NCI-H1048 (cell line): ENCODE measurements at places on chromosomes 16 and 17.

GRCh38 chr17:62652251-62653001, 25.0 kb downstream of the MRC2 start:
- DNase-seq, result no peak

GRCh38 chr17:79131274-79131635, 56.6 kb downstream of the ENGASE start:
- DNase-seq, result no peak

DNA sequence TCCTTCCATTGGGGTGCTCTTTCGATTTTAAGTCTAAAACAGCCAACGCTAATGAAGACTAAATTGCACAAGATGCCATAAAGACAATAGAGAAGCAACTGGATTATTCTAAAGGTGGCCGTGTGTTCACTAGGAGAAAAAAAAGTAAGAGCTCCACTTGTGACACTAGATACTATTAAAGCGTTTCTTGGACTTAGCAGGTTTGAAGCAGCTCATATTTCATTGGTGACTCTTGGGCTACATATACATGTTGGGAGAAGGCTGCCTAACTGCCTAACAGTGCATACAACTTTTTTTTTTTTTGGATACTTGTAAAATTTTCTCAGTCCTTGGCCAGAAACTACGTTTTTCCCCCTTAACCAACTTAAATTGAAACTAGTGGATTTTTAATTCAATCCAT, 111.8 kb upstream of the NOG start:
- no peak for DNase-seq

GRCh38 chr17:21513012-21513570, 136.9 kb downstream of the KCNJ12 start:
- peak; percentile 63 for DNase-seq

DNA sequence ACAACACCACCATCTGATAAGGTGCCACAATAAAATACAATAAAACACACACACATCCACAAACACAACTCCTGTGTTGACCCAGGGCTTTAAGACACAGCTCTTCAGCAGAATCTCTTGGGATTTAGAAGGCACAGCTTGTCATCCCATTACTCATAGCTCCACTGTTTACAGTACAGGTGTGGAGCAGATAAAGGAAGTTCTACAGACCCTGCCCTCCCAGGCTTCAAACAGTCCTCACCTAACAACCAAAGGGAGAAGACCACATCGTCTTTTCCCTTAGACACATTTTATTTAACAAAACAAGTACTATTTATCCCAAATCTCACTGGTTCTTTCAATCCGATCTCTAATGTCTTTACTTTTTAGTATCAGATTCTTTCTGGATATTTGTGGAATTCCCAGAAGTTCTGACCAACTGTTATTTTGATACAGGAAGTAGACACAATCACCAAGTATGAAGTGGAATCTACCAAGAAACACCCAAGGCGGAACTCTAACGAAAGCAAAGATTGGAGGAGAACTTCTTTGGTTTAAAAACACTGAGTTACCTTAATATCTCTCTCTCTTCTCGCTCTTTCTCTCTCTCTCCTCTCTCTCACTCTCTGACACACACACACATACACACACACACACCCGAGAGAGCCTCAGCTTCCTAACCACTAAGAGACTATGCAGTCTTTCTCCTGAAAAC, 46.1 kb downstream of the CYTH1 start:
- no peak for DNase-seq

- DNase-seq, result no peak
Observed at GRCh38 chr16:35585411-35585810, 2126.0 kb downstream of the TP53TG3F start.

DNA sequence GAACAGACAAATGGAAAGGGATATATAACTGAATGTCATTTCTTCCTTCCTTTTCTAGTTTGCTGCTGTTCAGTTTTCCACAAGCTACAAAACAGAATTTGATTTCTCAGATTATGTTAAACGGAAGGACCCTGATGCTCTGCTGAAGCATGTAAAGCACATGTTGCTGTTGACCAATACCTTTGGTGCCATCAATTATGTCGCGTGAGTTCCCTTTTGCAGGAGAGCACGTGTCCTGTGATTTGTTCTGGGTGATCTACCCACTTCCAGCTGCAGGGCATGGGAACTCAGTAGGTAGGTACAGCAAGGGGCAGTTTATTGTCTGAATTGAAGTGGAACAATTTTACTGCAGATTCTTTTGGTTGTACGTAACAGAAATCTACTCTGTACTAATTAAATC, 8.8 kb downstream of the ITGAL start:
- no peak for DNase-seq

DNA sequence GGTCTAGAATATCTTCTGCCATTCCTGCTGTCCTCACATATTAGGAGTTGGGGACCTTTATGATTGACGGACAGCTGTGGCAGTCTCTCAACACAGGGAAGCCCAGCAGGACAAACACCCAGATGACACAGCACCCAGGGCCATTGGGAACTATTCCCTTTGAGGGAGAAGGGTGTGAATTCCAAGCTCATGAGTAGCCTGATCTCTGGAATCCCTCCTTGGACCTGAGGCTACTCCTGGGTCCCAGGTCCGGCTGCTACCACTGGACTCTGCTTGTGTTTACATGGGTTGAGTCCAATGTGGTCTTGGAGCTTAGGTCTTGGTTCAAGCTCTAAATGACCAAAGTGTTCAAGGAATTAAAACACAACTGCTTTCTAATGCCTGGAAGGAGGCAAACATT, 78.9 kb downstream of the SLC6A2 start:
- no peak for DNase-seq

GRCh38 chr16:55809386-55809785, 23.5 kb downstream of the CES1 start:
- no peak for DNase-seq

- no peak for DNase-seq
Observed at GRCh38 chr17:28925912-28926365, 23.1 kb upstream of the DHRS13 start.

DNA sequence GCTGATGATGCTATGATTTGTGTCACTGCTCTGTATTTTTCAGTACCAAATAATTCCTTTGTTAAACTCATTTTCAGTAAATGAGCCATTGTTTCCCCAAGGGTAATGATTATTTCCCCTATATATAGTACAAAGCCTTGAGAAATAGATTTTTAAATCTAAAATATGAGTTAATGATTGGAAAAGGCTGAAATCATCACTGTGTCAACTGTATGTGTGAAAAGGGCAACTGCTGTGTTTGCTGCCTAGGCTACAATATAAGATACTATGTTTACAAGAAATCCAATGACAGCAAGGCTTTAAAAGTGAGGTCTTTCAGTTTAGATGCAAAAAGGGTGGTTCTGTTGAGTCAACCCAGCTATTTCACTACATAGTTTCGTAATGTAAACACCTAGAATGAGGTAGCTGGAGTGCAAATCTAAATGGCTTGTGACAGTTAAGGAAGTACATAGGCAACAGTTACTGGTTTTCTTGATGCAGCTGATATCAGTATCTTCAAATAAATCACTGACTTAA, 15.3 kb downstream of the NLK start:
- no peak for DNase-seq

- no peak for DNase-seq
Observed at GRCh38 chr16:49542946-49543630, 169.5 kb downstream of the C16orf78 start.

DNA sequence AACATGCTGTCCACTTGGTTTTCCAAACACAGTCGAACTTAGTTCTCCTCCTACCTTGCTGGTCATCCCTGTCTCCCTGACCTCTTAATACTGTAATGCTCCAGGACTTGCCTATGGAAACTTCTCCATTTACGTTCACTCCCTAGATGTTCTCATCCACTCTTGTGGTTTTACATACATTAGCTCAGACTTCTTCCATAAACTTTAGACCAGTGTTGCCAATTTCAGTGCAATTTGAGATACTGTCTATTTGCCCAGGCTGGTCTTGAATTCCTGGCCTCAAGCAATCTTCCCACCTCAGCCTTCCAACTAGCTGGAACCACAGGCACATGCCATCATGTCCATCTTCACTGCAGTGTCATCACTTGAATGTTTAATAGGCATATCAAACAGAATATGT, 1.5 kb downstream of the MATCAP1 start:
- DNase-seq, result no peak

DNA sequence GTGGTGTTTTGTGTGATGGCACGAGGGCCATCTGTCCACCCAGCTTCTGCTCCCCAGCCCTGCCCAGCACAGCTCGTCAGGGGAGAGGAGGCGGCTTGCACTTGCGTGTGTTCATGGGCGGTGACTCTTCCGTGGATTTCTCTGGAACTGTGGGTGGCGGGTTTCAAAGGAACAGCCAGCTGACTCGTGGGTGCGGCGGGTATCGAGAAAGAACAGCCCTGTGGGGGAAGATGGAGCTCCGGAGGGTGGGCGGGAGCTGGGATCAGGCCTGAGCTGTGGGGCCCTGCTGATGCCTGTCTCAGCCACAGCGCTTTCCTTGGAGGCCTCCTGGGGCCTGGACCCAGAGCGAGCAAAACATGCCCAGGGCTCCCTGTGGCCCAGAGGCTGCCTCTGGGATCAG, 13.2 kb downstream of the NAGPA start:
- no peak for DNase-seq

DNA sequence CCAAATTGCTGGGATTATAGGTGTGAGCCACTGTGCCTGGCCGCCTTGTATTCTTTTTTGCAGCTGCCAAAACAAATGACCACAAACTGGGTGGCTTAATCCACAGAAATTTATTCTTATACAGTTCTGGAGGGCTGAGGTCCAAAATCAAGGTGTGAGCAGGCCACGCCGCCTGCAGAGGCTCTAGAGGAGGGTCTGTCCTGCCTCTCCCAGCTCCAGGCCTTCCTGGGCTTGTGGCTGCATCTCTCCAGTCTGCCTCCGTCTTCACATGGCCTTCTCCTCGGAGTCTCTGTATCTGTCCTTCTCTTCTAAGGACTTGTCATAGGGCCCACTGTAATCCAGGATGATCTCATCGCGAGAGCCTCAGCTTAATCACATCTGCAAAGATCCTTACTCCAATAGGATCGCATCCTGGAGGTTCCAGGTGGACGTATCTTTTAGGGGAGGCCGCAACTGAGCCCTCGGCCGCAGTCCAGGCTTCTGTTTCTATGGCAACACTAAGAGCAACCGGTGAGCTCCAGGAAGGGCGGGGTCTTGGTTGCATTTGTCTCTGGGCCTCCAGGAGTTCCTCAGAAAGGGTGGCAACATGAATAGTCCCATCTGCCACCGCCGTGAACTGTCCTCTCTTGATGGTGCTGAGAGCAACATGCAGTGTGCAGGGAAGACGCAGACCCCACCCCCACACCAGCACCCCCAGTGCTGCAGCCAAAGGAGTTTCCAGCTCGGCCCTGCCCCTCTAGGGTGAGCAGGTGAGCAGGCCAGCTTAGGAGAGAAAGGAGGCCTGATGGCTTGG, 29.5 kb upstream of the CREBBP start:
- DNase-seq, result no peak

- no peak for DNase-seq
Observed at GRCh38 chr17:57954397-57955182, 622 bp downstream of the CUEDC1 start.

GRCh38 chr16:62342216-62342615, 306.0 kb upstream of the CDH8 start:
- DNase-seq, result no peak

DNA sequence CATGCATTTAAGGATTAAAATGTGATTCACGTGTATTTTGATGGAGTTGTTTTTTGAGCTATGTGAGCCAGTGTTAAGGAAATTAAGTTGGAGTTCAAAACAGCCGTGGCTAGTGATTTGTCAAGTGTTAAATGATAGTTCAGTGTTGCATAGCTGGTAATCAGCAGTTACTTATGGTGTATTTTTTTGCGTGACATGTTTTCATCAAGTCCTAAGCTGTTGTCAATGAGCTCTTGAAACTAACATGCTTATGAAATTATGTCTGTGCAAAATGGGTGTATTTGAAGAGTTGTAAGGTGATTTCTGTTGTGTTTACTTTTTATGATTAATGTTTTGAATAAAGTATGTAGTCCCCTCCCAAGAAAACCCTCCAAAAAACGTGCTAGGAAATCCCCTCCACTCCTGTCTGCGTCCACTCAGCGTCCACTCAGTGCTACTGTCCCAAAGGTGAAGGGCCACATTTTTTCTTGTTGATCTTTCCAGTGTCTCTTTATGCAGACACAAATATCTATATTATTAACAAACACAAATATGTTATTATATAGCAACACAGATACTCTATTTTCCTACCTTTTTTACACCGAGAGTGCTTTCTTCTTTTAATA, 30.0 kb downstream of the USP10 start:
- DNase-seq, result no peak

- no peak for DNase-seq
Observed at GRCh38 chr17:64231567-64232141, 31.4 kb downstream of the TEX2 start.

- no peak for DNase-seq
Observed at GRCh38 chr17:42399121-42399520, 10.9 kb upstream of the STAT3 start.

GRCh38 chr16:766820-767640, 6.5 kb downstream of the MSLN start:
- no peak for DNase-seq

- no peak for DNase-seq
Observed at GRCh38 chr16:58487566-58488351, 12.2 kb upstream of the NDRG4 start.

DNA sequence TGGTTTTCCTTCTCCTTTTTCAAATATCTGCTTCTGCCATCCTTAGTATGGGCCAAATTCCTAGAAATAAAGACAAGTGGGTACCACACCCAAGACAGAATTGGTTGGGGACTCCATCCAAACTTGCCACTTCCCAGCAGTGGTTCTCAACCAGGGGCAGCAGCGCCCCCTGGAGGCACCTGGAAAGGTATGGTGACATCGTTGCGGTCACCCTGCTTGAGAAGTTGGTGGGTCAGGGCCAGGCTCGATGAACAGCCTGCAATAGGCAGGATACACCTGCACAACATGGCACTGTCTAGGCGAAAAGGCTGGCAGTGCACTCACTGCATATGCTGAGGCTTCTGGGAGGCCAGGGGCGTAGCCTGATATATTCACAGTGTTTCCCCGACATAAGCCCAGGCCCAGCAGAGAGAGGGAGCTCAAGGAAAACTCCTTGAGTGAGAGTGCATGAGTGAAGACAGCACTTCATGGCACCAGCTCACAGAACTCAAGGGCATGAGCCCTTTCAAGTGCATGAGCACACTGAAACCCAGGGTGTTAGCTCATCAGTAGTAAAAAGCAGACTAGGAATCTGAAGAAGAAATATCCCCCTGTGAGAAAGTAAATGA, 57.7 kb downstream of the CMC2 start:
- DNase-seq, result peak; percentile 8

GRCh38 chr17:67403483-67403882, 26.4 kb downstream of the PITPNC1 start:
- no peak for DNase-seq

DNA sequence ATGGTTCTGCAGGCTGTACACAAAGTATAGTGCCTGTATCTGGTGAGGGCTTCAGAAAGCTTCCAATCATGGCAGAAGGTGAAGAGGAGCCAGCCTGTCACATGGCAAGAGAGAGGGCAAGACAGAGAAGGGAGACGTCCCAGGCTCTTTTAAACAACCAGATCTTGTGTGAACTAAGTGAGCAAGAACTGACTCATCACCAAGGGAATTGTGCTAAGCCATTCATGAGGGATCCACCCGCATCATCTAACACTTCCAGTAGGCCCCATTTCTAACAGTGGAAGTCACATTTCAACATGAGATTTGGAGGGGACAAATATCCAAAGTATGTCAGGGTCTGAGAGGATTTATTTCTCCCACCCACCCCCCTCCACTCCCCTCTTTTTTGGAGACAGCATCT, 56.2 kb upstream of the ELAC2 start:
- DNase-seq, result no peak

- no peak for DNase-seq
Observed at GRCh38 chr16:81001330-81001729, 5.4 kb downstream of the CMC2 start.
